ENCODE measurements at places on chromosomes 1 and 21.

DNA sequence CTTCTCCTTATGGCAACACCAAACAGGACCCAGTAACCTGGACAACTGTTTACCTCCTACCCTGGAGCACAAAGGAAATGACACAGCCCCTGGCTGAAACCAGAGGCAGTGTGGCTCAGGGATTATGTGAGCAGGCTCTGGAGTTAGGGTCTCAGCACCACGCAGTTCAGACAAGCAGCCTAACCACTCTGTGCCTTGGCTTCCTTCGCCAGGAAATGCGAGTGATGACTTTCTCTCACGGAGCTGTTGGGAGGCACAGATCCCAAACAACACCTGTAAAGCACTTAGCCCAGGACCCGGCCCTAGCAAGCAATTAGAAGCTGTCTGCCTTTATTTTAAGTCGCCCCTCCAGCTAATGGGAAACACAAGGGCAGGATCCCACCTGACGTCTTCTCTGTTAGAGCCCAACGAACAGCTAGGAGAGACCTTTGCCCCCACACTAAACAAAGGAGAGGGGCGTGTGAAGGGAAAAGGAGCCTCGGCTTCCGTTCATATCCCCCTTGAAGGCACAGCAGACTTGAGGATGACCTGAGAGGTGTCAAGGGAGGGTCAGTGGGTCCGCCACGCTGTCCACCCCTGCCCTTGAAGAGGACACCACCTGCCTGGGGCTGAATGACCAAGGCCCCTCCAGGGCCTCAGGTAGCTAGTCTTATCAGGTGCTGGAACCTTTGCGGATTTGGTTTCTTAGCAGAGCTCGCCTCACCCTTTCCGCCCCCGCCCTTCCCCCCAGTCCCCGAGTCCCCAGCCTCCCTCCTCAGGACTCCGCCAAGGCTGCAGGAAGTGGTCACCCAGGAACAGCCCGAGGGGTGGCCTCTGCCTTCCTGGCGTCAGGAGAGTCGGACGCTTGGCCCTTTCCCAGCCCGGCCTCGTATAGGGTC lies 860 bp downstream of the TMEM63A start:
- peak; percentile 38 for DNase-seq

- DNase-seq, result no peak
Observed at GRCh38 chr21:34122047-34122446, 48.7 kb downstream of the MRPS6 start.

DNA sequence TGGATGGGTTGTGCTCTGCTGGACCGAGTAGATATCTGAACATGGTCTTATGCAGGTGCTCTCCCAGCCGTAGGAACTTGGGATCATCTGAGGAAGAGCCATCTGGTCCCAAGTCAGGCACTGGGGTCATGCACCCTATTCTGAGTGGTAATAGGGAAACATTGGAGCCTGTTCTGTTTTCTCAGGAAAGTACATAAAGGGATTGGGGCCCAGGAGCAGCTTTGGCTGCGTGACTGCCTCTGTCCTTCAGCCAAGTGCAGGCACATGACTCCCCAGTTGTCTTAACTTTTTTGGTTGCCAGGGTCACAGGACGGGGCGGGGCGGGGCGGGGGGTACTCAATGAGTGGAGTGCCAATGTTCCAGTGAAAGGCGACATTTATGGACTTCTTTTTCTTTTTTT lies 11.5 kb downstream of the PFKFB2 start:
- DNase-seq, result no peak

- DNase-seq, result no peak
Observed at GRCh38 chr1:52554267-52554640, 1.4 kb upstream of the TUT4 start.

DNA sequence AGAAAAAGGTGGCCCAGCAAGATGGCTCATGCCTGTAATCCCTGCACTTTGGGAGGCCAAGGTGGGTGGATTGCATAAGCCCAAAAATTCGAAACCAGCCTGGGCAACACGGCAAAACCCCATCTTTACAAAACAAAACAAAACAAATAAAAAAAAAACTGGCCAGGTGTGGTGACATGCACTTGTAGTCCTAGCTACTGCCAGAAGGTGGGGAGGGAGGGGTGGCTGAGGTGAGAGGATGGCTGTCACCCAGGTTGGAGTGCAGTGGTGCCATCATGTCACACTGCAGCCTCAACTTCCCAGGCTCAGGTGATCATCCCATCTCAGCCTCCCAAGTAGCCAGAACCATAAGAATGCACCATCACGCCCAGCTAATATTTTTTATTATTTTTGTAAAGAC lies 22.8 kb downstream of the RERE start:
- DNase-seq, result no peak

GRCh38 chr1:56821462-56821797 lies 2.2 kb upstream of the FYB2 start:
- no peak for DNase-seq

DNA sequence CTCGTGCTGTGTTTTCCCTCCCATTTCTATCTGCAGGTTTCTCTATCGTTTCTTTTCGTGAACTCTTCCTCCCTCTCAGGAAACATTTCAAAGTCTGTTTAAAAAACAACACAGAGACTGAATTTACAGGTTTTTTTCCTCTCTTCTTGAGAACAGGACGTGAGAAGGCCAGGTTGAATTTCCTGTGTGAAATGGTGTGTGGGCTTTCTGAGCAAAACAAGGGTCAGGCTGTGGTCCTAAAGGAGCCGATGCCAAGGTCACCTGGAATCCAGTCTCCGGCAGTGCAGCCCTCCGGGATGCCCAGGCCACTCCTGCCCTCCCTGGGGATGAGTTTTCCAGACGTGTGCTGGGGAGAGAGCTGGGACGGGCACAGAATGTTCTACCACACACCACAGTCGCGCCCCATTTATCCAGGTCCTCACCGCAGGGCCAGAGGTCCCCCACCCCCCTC lies 62.7 kb upstream of the RUNX3 start:
- DNase-seq, result no peak

GRCh38 chr1:78009276-78009675 lies 4.5 kb downstream of the DNAJB4 start:
- DNase-seq, result no peak

- peak; percentile 76 for DNase-seq
Observed at GRCh38 chr21:35512346-35512745, 463.2 kb upstream of the RUNX1 start.
